ENCODE measurements at places on chromosomes 12 and 14. TPM values are rescaled to one million over a fixed set of nuclear protein-coding genes. Genes with fewer than 3 reads are reported as not detected.

The C14orf180 gene
- not detected for total RNA-seq

The GZMH gene
- total RNA-seq = 0.56 TPM

The KLRB1 gene
- total RNA-seq = 56.2 TPM

The RASSF8 gene
- total RNA-seq = 0.71 TPM

The PMCH gene
- total RNA-seq = not detected

The PIWIL1 gene
- total RNA-seq = not detected

The KRT3 gene
- not detected for total RNA-seq

The TCL1B gene
- total RNA-seq = not detected

The ENDOU gene
- not detected for total RNA-seq

The JPH4 gene
- not detected for total RNA-seq

The NPAS3 gene
- total RNA-seq = not detected

DNA sequence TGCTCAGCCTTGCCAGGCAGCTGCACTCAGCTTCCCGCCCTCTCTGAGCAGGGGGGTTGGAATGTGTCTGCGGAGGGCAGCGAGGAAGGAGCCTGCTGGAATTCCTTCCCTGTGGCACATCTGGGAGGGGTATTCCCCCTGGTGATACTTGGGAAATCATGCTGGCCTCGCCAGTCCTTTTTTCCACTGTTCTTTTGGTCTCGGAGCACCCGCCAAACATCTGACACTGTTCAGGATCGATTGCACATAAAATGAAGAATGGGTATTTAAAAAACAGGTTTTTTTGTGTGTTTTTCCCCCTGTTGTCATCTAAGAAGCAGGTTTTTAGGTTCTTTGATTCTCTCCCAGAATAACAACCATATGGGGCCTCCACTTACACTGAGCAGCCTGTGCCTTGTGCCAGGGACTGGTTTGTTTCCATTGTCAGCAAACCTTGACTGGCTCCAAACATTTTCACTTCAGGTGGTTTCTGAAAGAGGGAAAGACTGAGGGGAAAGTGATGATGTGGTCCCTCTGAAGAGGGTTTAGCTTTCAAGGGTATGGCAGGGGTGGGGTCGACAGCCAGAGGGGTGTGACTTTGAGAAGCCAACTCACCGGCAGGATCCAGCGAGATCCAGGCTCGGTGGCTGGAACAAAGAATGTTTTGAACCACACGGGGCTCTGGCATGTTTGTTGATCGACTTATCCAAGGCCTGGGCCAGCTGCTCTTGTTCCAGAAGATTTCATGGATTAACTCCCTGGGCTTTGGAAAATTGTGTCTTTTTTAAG lies 215.1 kb downstream of the CACNA1C start:
- H3K4me1 ChIP-seq = no peaks in the 10 kb centered on the region
- no peak overlapping the region for H3K27ac ChIP-seq
- H3K36me3 ChIP-seq = no peaks in the 10 kb centered on the region
- H3K27me3 ChIP-seq = peaks cover 2% of the 10 kb centered on the region

DNA sequence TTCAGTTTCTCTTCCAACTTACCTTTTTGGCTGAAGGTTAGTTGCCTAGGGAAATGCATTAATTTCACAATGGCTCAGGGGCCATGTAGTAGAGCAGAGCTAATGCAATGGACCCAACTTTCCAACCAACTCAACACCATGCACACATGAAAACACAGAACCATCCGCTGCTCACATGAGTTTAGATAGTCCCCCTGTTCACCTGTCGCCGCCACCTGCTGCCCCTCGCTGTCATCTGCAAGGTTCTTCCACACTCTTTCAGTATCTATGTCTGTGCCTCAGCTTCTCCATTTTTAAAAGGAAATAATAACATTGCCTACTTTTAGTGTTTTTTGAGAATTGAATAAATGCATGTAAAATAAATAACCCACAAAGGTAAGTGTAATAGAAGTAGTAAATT lies 585.6 kb downstream of the ETNK1 start:
- no peak overlapping the region for H3K4me3 ChIP-seq
- no peaks in the 10 kb centered on the region for H3K27me3 ChIP-seq
- no peaks in the 10 kb centered on the region for H3K36me3 ChIP-seq
- no peak overlapping the region for H3K27ac ChIP-seq
- H3K4me1 ChIP-seq = no peaks in the 10 kb centered on the region

GRCh38 chr12:67452119-67452805 lies 183.1 kb downstream of the CAND1 start:
- H3K4me3 ChIP-seq = no peak overlapping the region
- no peak overlapping the region for H3K27ac ChIP-seq
- H3K4me1 ChIP-seq = peaks cover 33% of the 10 kb centered on the region
- no peaks in the 10 kb centered on the region for H3K27me3 ChIP-seq
- no peaks in the 10 kb centered on the region for H3K36me3 ChIP-seq

- H3K27me3 ChIP-seq = no peaks in the 10 kb centered on the region
- no peak within 1 kb of the TSS for H3K27ac ChIP-seq
- H3K4me1 ChIP-seq = peaks cover 12% of the 10 kb centered on the region
- peak within 1 kb of the TSS; percentile 70 for H3K4me3 ChIP-seq
- H3K36me3 ChIP-seq = peaks cover 2% of the 10 kb centered on the region
- DNase-seq = peak; percentile 56
These were observed at the start of gene AKAP5 for GRCh38 chr14:64465191-64465822. TSS of gene AKAP5 (plus strand) at chr14:64465499. CDS start at chr14:64468395, 2,896 bp downstream.

GRCh38 chr14:23183479-23183878 lies at the start of gene SLC7A8:
TSS of gene SLC7A8 (minus strand) at chr14:23183660. CDS start at chr14:23182914, 746 bp downstream.
- peaks cover 16% of the 10 kb centered on the region for H3K27me3 ChIP-seq
- no peak within 1 kb of the TSS for H3K27ac ChIP-seq
- no peaks in the 10 kb centered on the region for H3K36me3 ChIP-seq
- peak within 1 kb of the TSS; percentile 50 for H3K4me3 ChIP-seq
- DNase-seq = peak; percentile 50

DNA sequence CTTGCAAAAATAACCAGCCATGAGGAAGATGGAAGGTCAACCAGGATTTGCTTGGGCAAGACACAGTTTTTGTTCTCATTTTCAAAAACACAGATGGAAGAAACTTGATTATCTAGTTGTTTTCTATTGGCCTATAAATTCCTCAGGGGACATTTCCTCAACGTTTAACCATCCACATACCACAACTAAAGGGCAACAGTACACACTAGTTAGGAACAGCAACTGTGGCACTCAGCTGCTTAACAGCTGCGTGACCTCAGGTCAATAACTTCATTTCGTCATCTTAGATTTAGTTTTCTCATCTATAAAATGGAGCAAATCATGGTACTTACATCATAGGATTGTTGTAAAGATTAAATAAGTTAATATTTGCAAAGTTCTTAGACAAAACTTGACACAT lies 18.7 kb downstream of the SSTR1 start:
- H3K4me1 ChIP-seq = no peaks in the 10 kb centered on the region
- H3K27ac ChIP-seq = no peak overlapping the region
- H3K4me3 ChIP-seq = no peak overlapping the region

- H3K27me3 ChIP-seq = no peaks in the 10 kb centered on the region
- H3K36me3 ChIP-seq = peaks cover 50% of the 10 kb centered on the region
- DNase-seq = no peak
- no peak overlapping the region for H3K4me3 ChIP-seq
- no peak overlapping the region for H3K27ac ChIP-seq
These were observed 173.5 kb upstream of the HIF1A start for GRCh38 chr14:61521773-61522172.

DNA sequence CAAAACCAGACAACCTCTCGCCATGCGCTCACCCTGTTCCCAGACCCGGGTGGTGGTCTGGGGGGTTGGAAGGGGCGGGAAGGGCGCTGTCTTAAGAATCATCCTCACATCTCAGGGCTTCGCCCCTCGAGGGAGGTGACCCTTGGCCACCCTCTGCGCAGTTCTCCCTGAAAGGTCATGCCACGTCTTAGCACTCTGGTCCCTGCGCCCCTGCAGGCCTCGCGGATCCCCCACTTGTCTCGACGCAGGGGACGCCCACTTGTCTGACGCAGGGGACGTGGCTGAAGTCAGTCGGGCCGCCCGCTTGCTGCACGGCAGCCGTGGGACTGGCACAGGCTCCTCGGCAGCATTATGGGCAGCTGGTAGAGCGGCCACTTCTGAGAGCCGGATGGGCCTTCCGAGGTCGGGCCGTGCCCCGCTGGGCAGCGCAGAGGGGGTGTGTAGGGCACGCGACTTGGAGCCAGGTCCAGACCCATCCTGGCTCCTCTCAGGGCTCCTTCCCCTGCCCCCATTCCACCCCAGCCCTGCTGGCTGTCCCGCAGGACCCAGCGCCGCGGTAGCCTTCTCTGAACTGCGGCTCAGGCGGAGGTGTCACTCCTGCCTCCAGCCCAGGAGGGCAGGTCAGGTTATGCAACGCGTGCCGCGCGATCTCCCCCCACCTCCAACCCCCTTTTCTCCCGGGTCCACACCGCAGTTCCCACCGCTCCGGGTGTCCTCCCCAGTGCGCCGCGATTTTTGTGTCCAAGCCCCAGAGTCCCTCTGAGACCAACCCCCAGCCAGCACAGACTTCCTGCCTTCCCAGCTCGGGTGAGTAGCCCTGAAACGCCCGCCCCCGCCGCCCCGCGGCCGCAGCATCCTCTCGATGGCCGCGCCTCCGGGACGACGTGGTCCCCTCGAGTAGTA lies 40.9 kb upstream of the CAPRIN2 start:
- no peak for DNase-seq
- peaks cover 34% of the 10 kb centered on the region for H3K27me3 ChIP-seq
- H3K4me3 ChIP-seq = peak overlapping the region; percentile 50
- no peak overlapping the region for H3K27ac ChIP-seq
- no peaks in the 10 kb centered on the region for H3K36me3 ChIP-seq

DNA sequence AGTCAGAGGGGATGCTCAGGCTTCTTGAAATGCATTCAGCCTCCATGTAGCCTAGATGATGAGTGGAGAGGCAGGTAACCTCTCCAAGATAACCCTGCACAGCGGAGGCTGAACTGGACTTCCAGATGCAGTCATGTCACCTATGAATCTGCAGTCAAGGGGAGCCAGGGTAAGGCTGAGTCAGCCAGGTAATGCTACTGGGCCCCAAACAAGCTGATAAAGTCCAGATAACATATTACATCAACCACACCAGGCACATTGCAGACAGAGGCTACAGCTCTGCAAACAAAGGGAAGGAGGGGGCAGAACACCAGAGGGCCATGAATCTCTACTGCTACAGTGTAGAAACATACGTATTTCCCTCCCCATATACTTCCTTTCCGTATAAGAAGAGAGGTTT lies 14.0 kb downstream of the RNASE9 start:
- H3K36me3 ChIP-seq = no peaks in the 10 kb centered on the region
- DNase-seq = no peak
- H3K27me3 ChIP-seq = no peaks in the 10 kb centered on the region
- no peak overlapping the region for H3K27ac ChIP-seq
- H3K4me1 ChIP-seq = no peaks in the 10 kb centered on the region

DNA sequence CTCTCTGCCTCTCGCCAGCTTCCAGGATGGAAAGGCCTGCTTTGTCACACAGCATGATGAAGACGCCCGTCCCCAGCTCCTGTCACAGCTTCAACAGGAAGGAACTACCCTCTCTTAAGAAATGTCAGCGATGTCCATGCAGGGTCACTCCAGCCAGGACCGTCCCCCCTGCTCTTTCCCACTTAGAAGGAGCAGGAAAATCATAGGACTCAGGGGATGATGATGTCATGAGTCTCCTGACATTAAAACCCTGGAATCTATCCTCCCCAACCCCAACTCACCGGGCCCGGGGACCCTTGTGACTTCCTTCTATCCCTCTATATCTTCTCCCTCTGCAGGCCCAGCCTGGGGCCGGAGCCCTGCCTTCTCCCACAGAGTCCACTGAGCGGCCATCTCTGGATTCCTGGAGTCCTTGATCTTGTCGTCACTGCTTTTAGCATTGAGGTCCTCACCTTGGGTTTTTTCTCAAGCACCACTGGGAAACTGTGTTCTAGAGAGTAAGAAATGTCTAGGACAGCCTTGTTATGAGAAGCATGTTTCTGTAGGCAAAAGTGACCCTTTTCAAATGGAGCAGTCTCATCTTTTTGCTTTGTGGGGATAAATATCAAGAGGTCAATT lies 42.8 kb upstream of the P2RX7 start:
- peaks cover 30% of the 10 kb centered on the region for H3K4me1 ChIP-seq
- no peaks in the 10 kb centered on the region for H3K36me3 ChIP-seq
- no peak overlapping the region for H3K4me3 ChIP-seq

GRCh38 chr12:74890237-74890599 lies 319.4 kb downstream of the KCNC2 start:
- H3K27ac ChIP-seq = no peak overlapping the region
- H3K36me3 ChIP-seq = no peaks in the 10 kb centered on the region
- DNase-seq = peak; percentile 7
- no peaks in the 10 kb centered on the region for H3K4me1 ChIP-seq

GRCh38 chr14:77864580-77864979 lies 64.7 kb downstream of the ADCK1 start:
- no peak for DNase-seq
- H3K4me3 ChIP-seq = no peak overlapping the region
- H3K4me1 ChIP-seq = no peaks in the 10 kb centered on the region
- no peaks in the 10 kb centered on the region for H3K36me3 ChIP-seq

DNA sequence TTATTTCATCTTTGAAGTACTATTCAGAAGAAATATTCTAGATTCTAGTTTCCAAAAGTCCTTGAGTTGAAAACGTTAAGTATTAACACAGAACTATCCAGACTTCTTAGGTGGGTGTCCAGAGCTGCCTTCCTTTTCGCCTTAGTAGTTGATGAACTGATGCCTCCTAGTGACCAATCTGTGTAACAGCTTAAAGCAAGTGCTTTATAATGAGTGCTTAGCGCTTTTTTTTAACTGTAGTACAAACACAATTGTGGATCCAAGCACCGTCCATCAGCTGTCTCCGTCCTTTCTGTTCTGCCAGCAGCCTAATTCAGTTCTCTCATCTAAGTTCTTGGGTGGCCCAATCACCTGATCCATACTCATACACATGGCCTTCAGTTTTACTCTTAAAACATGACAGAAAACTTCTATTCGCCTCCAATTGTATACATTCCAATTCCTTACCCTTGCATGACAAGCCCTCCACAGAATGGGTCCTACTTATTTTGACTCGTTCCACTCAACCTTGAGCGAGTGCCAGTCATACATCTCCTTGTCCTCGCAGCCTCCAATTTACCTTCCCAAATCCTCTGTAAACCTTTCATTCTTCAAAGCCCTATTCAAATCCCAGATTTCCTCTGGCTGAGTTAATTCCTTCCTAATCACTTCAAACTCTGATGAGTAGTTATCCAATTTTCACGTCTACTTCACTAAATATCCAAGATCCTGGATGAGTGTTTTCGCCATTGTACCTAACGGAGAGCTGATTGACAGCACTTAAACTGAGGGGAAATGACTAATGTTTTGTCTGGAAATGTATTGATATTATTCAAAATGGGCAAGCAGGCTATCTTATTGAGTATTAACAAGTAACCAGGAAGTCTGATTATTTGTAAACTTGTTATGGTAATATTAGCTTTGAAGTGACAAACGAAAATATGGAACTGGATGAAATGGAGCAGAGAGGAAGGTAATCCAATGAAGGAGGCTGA lies 5.8 kb upstream of the PHLDA1 start:
- no peaks in the 10 kb centered on the region for H3K36me3 ChIP-seq
- no peak overlapping the region for H3K4me3 ChIP-seq
- no peaks in the 10 kb centered on the region for H3K27me3 ChIP-seq
- peaks cover 9% of the 10 kb centered on the region for H3K4me1 ChIP-seq

GRCh38 chr14:56147986-56148901 lies 30.0 kb downstream of the PELI2 start:
- H3K4me1 ChIP-seq = peaks cover 6% of the 10 kb centered on the region
- H3K27ac ChIP-seq = no peak overlapping the region
- DNase-seq = no peak
- no peak overlapping the region for H3K4me3 ChIP-seq

- DNase-seq = no peak
- H3K27me3 ChIP-seq = no peaks in the 10 kb centered on the region
- peaks cover 17% of the 10 kb centered on the region for H3K4me1 ChIP-seq
- peak overlapping the region; percentile 13 for H3K27ac ChIP-seq
- no peak overlapping the region for H3K4me3 ChIP-seq
- no peaks in the 10 kb centered on the region for H3K36me3 ChIP-seq
These were observed 173.4 kb upstream of the ATP2B1 start for GRCh38 chr12:89882050-89882449.

Measured in CD4-positive, alpha-beta T cell (primary cell).